ENCODE measurements at places on chromosomes 4 and X. TPM values are rescaled to one million over a fixed set of nuclear protein-coding genes. Genes with fewer than 3 reads are reported as not detected.
A peak's percentile ranks its signal among the peaks of the same experiment; 100 is the strongest.

The PFKFB1 gene
- total RNA-seq = 0.47 TPM

The ADH1B gene
- not detected for total RNA-seq

The LRAT gene
- not detected for total RNA-seq

The P2RY8 gene
- total RNA-seq = 142 TPM

The PNCK gene
- not detected for total RNA-seq

The RTL5 gene
- total RNA-seq = 21.0 TPM

The DCHS2 gene
- total RNA-seq = 0.02 TPM

The CNGA1 gene
- not detected for total RNA-seq

The CITED1 gene
- total RNA-seq = not detected

DNA sequence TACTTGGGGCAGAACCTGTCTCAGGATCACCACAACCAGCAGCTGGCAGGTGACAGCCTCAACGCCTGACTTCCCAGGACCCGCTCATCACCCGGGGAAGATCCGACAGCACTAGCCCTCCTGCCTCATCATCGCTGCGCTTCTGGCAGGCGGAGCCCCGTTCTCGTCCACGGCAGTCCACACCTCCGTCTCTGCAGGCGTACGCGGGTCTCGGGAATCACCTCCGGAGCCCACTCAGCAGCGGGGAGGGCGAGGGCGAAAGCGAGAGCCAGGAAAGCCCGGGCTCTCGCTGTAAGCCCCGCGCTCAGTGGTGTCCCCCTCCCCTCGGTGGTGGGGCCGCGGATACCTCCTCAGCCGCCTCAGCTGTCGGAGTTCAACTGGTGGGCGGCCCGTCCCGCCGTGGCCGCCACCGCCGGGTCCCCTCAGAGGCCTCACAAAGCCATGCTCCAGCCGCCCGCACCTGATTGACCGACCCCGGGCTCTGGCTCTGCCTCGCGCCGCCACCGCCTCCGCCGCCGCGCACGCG is 518 bp upstream of the CNKSR2 start:
- H3K36me3 ChIP-seq = no peaks in the 10 kb centered on the region
- H3K27me3 ChIP-seq = no peaks in the 10 kb centered on the region
- peak overlapping the region; percentile 84 for H3K27ac ChIP-seq

DNA sequence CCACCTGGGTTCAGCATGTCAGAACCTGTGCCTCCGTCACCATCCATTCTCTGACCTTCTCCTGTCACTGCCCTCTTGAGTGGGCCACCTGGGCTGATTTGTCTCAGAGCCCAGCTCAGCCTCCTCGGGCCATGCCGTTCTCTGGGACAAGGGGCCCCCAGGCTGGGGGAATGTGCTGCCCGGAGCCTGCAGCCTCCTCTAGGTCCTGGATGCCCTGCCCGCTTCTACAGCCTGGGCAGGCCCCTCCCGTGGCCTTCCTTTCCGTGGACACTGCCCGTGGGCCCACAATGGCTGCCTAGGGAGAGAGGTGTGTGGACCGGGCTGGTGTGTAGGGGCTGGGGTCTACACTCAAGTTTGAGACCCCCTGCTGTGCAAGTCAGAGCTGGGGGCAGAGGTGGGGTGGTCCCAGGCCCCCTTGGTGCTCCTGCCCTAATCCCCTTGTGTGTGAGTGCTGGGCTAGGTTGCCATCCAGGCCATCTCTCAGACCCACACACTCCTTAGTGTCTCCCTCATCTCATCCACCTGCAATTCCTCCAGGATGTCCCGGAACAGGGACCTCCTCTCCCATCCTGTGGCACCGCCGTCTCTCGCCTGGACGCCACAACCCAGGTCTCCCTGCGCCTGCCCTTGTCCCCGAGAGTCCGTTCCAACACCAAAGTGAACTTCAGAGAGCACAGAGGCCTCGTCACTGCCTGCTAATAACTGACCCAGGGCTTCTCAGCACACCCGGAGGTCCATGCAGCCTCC is 12.4 kb downstream of the PSAPL1 start:
- H3K4me1 ChIP-seq = no peaks in the 10 kb centered on the region
- H3K36me3 ChIP-seq = no peaks in the 10 kb centered on the region
- DNase-seq = no peak
- no peaks in the 10 kb centered on the region for H3K27me3 ChIP-seq
- H3K27ac ChIP-seq = no peak overlapping the region

DNA sequence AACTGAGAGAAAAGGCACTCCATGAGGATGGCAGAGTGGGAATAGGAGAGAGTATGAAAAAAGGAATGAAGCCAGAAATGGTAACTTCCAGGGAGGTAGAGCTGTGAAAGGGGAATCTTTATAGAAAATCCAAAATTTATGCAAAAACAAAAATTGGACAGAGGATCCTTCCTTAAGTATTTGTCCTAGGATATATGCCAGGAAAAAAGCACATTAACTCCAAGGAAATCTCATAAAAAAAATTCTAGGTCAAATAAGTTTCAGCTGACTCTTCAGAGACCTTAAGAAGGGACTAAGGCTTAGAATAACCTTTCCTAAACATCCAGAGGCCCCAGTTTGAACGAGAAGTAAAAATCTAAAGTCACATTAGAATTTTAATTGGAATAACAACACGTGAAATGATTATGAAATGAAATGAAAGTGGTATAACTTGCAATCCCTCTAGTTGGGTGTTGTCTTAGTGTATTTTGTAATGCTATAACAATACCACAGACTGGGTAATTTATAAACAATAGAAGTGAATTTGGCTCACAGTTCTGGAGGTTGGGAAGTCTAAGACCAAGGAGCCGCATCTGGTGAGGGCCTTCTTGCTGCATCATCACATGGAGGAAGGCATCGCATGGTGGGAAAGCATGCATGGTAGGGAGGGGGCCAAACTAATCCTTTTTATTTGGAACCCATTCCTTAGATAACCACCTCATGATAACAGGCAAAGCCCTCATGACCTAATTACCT is 145.4 kb upstream of the RXFP1 start:
- H3K4me1 ChIP-seq = no peaks in the 10 kb centered on the region
- H3K36me3 ChIP-seq = no peaks in the 10 kb centered on the region
- no peak overlapping the region for H3K4me3 ChIP-seq
- H3K27me3 ChIP-seq = no peaks in the 10 kb centered on the region
- H3K27ac ChIP-seq = no peak overlapping the region

DNA sequence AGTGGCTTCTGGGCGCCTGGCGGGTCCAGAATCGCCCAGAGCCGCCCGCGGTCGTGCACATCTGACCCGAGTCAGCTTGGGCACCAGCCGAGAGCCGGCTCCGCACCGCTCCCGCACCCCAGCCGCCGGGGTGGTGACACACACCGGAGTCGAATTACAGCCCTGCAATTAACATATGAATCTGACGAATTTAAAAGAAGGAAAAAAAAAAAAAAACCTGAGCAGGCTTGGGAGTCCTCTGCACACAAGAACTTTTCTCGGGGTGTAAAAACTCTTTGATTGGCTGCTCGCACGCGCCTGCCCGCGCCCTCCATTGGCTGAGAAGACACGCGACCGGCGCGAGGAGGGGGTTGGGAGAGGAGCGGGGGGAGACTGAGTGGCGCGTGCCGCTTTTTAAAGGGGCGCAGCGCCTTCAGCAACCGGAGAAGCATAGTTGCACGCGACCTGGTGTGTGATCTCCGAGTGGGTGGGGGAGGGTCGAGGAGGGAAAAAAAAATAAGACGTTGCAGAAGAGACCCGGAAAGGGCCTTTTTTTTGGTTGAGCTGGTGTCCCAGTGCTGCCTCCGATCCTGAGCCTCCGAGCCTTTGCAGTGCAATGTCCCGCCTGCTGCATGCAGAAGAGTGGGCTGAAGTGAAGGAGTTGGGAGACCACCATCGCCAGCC is at the start of gene ATOH1:
Gene ATOH1 (plus strand): TSS at position 422 of the 663 bp plus-strand sequence. CDS start 174 bp downstream, at position 596.
- H3K27me3 ChIP-seq = peaks cover 38% of the 10 kb centered on the region
- no peak for DNase-seq
- no peak within 1 kb of the TSS for H3K4me3 ChIP-seq
- H3K4me1 ChIP-seq = peaks cover 11% of the 10 kb centered on the region
- no peak within 1 kb of the TSS for H3K27ac ChIP-seq

DNA sequence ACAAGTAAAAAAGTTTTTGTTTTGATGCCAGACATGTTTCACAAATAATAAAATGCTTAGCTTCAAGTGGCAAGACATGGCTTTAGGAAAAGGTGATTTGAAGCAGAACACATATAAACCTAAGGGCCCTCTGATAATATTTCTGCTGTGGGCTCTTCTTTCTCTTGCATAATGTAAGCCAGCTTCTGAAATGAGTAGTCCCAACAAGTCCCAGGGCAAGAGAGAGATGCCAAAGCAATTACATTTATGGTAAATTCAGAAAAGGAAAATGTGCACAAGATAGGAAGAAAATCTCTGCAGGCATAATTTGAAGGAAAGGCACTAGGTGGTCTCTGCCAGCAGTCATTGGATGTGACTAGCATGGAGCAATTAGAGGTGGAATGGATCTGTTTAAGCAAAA is 170.8 kb upstream of the GALNT7 start:
- no peaks in the 10 kb centered on the region for H3K4me1 ChIP-seq
- no peak overlapping the region for H3K27ac ChIP-seq
- no peaks in the 10 kb centered on the region for H3K27me3 ChIP-seq
- H3K36me3 ChIP-seq = no peaks in the 10 kb centered on the region
- DNase-seq = no peak

GRCh38 chrX:7225338-7225737 is 77.4 kb upstream of the PUDP start:
- no peak overlapping the region for H3K27ac ChIP-seq
- no peaks in the 10 kb centered on the region for H3K27me3 ChIP-seq
- DNase-seq = no peak
- H3K4me1 ChIP-seq = no peaks in the 10 kb centered on the region
- no peaks in the 10 kb centered on the region for H3K36me3 ChIP-seq
- no peak overlapping the region for H3K4me3 ChIP-seq

DNA sequence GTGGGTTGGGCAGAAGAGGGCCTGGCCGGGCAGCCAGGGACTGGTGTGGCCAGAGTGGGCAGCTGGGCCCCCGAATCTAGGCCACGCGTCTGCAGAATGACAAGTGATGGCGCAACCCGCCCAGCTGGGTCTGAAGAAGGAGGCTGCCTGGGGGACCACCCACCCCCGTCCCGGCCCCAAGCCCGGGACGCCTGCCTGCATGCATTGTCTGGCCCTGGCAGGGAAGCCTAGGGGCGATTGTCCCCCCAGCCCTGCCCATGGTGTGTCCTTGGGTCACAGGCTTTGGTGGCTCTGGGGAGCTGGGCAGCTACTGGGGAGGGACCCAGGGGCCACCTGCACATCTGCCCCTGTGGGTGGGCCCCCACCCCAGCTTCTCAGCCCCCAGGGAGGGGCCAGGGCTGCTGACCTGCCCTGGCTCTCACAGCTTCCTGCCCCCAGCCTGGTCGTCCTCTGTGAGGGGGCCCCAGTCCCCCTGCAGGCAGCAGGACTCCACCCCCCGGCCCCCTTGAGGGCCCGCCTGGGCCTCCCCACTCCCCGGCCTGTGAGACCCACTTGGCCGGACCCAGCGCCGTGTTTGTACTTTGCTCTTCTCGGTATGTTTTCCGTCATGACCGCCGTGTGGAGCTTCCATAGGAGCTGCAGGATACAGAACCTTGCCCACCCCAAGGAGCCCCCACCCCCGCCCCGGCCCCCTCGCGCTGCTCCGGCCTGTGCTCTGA is 4.9 kb downstream of the FGFR3 start:
- peaks cover 17% of the 10 kb centered on the region for H3K27me3 ChIP-seq
- H3K36me3 ChIP-seq = no peaks in the 10 kb centered on the region
- H3K4me1 ChIP-seq = peaks cover 27% of the 10 kb centered on the region
- H3K27ac ChIP-seq = no peak overlapping the region

DNA sequence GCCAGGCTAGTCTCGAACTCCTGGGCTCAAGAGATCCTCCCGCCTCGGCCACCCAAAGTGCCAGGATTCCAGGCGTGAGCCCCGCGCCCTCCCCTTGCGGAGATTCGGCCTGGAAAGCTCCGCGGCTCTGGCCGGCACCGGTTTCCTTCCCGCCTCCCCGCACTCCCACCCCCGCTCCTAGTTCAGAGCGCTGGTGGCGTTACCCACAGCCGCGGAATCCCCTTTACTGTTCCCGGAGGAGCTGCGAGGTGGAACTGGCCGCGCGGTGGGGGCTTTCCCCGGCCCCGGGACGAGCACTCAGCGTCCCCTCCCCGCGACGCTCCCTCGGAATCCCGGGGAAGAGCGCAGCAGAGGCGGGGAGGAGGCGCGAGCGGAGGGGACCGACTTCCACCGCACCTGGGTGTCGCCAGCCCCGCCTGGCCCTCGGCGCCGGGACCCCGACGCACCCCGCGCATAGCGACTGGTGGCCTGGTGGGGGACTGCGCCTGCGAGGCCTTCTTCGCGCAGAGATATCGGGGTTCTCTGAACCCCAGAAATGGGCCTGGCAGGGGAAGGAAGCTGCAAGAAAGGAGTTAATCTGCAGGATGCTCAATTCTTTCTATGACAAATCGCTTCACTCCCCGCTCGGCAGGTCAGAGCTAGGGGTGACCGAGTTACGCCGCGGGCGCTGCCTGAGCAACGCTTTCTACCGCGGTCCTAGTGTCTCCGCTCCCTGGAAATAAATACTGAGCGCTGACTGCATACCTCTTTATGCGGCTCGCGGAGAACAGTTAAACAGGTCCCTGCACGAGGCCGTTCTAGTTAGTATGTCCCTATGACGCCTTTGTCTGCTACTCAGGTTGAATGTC is 14.6 kb upstream of the SLC25A4 start:
- peaks cover 21% of the 10 kb centered on the region for H3K4me1 ChIP-seq
- peak overlapping the region; percentile 16 for H3K4me3 ChIP-seq
- DNase-seq = peak; percentile 62
- no peak overlapping the region for H3K27ac ChIP-seq
- H3K36me3 ChIP-seq = no peaks in the 10 kb centered on the region

DNA sequence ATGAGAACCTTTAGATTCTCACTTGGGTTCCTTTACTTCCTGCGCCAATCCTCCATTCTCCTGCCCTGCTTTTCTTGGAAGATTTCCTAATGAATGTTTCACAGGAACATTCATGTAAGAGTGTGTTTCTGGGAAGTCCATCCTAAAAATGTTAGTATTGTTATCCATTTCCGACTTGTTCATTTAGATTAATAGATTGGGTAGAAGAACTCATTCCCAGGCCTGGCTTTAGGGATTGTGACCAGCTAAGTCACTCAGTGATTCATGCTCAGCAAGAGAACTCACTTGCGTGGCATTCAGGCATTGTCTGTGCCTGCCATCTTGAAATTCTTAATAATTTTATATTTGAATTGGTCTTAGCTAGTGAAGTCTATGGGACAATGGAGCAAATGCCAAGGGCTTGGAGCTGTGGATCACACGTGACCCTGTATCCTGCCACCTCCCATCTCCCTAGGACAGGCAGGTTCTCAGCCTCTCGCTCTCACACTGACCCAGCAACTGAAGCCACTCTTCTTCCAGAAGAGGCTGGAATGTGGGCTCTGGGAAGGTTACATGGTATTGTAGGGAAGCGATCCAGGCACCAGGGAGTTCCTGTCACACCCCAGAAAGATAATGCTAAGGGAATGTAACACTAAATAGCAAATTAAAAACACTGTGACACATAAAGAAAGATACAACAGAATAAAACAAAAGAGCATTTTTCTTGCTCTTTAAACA is 562.1 kb downstream of the TMA16 start:
- H3K4me3 ChIP-seq = no peak overlapping the region
- no peak overlapping the region for H3K27ac ChIP-seq
- DNase-seq = no peak
- H3K4me1 ChIP-seq = no peaks in the 10 kb centered on the region
- H3K27me3 ChIP-seq = no peaks in the 10 kb centered on the region
- H3K36me3 ChIP-seq = no peaks in the 10 kb centered on the region
